Stimulated activated CD8-positive, alpha-beta memory T cell treated with anti-CD3 and anti-CD28 coated beads, Interleukin-4, amount 100 ng/mL, for 4 hours (primary cell): ENCODE measurements at places on chromosomes 13 and 19.

GRCh38 chr19:409516-410242, 732 bp upstream of the C2CD4C start:
- DNase-seq, result no peak

- no peak for DNase-seq
These were observed 180.4 kb downstream of the ZNF536 start for GRCh38 chr19:30552593-30552992.

- DNase-seq, result no peak
These were observed 10.1 kb upstream of the TMEM255B start for GRCh38 chr13:113748862-113749451.

DNA sequence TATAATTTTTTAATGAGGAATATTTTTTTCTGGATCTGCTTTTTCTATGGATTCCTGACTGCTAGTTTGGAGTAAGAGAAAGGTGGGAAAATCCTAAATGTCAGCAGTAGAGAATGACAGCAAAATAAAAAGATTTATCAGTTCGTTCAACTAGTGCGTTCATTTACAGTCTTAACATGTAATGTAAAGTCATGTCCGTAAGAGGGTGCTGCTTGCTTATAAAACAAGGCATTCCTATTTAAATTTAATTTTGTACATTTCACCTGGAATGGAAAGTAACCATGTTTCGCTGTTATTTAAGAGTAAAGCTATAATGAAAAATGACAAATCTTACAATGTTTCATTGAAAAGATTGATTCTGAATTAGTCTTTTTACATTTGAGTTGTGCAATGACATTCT, 76.6 kb downstream of the ZMYM2 start:
- no peak for DNase-seq

GRCh38 chr13:18992791-18993190, 188.8 kb downstream of the TUBA3C start:
- no peak for DNase-seq

GRCh38 chr13:106274551-106275203, 260.8 kb downstream of the EFNB2 start:
- DNase-seq, result no peak

DNA sequence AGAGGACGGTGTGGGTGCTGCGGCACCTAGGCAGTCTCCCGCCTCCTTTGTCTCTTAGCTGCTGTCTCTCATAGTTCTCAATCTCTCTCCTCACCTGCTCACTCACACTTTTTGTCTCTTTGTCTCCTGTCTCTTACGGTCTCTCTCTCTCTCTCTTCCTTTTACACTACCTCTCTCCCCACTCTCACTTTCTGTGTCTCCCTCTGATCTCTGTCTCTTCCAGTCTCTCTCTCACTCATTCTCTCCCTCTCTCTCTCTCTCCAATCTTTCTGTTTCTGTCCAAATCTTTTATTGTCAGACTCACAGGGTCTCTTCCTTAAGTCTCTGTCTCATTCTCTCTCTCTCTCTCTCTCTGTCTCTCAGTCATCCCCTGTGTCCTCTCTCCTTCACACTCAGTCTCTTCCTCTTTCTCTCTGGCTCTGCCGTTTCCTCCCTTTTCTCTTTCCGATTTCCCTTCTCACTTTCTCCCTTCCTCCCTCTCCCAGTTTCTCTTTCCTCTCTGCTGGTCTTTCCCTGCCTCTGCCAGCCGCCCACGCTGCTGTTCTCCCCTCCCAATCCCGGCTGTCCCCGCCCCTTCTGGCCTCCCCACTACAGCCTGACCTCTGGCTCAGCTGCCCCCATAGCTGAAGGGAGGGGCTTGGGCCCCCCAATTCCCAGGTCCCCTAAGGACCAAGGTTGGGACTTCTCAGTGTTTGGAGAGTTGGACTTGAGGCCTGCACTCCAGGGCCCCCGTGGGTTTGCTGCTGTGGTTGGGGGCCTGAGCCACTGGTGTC, at the start of gene PLEKHA4:
PLEKHA4 (minus strand) TSS at position 504 of the 773 bp plus-strand sequence. CDS start 997 bp downstream, outside the sequence.
- no peak for DNase-seq

DNA sequence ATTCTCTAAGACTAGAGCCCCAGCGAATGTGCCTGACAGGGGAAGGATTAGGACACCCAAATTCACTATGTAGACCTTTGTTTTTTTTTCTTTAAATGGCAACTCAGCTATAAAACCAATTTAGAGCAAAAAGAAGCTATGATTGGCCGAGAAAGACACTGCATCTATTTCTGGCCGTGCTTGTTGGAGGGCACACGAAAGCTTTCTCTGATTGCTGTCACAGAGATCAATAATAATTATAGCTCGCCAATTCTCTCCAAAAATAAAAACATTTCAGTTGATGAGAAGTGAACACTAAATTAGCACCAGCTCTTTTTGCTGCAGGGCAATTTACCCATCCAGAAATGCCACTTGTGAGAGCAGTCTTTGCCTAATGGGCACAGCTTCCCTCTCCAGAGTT, 31.2 kb downstream of the CBY2 start:
- DNase-seq, result no peak

GRCh38 chr19:49546825-49547565, 19.2 kb downstream of the RCN3 start:
- no peak for DNase-seq

- no peak for DNase-seq
These were observed 47.5 kb upstream of the GSX1 start for GRCh38 chr13:27744801-27745200.

DNA sequence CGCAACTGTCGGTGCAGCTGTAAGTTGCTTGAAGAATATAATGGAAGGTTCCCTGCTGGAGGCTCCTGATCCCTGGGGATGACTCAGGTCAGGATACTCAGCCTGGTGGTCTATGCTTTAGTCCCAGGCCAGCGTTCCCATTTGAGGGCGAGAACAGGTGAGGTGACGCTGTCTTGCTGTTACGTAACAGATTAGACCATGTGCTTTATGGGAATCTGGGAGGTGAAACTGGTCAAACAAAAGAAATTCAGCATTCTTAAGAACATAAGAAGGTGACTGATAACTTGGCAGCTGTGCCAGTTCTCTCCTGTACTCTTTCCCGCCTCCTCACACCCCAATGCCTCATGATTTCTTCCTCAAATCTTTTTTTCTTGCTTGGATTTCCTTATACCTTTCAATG, at the start of gene CXCL17:
CXCL17 (minus strand) TSS at position 114 of the 400 bp plus-strand sequence. CDS start 114 bp downstream, outside the sequence.
- DNase-seq, result no peak

GRCh38 chr19:38913958-38914357, 2.0 kb upstream of the CCER2 start:
- DNase-seq, result no peak

DNA sequence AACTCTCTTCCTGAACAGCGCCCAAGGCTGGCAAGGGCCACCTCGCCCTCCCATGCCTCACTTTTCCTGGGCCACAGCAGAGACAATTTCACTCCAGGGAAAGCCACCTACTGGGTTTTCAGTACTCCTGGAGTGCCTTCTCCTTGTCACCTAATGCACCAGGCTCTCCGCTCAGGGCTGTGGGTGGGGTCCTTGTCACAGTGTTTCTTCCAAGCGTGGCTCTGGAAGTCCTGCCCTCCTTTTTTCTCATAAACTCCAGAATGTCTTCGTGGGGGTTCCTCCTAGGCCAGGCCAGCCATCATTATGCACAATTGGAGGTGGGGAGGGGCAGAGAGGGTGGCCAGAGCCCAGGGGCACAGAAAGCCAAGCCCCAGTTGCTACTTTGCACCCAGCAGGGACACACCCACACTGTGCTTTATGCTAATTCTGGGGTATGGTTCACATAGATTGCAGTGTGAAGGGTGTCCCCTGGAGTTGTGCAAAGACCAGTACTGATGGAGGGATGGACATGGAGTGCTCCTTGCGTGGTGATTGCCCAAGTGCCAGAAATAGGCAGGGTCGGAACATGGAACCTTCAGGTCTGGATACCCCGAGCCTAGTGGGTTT, 78.8 kb downstream of the CHST8 start:
- DNase-seq, result no peak

- DNase-seq, result no peak
These were observed 65.1 kb downstream of the SIAH3 start for GRCh38 chr13:45786293-45786920.

DNA sequence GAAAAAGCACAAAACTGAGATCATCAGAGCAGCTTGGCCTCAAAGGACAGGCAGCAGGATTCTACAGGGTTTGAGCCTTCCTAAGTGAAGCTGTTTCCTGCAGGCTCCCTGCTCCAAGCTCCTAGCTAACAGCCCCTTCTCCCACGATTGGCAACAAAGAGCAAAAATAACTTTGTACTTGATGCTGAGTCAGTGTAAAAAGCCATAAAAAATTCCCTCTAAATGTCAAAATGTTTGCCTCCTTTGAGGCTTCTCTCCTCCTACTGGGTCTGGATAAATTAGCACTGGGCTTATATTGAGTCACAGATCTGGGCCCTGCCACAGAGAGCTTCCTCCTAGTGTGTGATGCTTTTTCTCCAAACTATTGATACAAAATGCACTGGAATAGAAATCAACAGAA, 153.3 kb downstream of the TNFRSF19 start:
- DNase-seq, result no peak

DNA sequence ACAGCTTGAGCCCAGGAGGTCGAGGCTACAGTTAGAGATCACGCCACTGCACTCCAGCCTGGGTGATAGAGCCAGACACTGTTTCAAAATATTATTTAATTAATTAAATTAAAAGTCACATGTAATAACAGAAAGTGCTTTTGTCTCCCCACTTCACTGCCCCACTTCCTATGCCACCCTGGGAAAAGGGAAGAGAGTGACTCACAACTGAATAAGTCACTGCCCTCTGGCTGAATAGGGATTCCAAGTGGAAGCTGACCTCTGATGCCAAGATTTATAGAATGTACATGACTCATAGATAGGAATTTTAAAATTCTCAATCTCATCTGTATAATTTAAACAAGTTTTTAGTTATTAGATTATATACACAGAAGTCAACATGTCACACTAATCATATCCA, 22.2 kb upstream of the ERVV-1 start:
- no peak for DNase-seq

GRCh38 chr19:37983153-37983552, 76.1 kb downstream of the SIPA1L3 start:
- DNase-seq, result no peak

DNA sequence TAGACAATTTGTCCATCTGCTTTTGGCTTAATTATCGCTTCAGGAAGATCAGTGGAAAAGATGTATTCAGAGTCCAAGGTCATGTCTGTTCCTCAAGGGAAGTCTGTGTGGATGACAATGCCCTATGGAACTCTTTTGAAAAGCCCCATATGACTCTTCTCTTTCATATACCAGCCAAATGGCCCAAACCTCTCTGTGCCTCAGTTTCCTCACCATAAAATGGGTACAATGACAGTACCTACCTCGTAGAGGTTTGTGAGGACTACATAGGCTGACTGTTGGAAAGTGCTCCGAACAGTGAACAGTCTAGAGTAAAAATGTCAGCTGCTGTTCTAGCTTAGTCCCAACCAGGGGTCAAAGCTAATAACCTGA, 104.6 kb downstream of the COL4A2 start:
- DNase-seq, result no peak

DNA sequence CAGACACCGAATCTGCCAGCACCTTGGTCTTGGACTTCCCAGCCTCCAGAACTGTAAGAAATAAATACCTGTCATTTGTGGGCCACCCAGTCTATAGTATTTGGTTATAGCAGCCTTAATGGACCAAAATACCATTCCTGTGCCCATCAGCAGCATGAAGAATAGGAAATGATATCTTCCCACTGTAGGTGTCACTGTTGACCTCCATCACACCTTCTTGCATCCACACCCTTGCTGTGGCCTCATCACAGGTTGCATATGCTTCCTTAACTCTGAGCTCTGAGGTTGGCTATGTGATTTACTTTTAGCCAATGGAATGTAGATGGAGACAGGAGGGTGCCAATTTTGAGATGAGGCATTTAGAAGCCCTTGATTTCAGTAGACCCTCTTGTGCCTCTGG, 242.0 kb upstream of the TSHZ3 start:
- no peak for DNase-seq

- DNase-seq, result no peak
These were observed 80.9 kb upstream of the ZNF420 start for GRCh38 chr19:36997152-36997842.

DNA sequence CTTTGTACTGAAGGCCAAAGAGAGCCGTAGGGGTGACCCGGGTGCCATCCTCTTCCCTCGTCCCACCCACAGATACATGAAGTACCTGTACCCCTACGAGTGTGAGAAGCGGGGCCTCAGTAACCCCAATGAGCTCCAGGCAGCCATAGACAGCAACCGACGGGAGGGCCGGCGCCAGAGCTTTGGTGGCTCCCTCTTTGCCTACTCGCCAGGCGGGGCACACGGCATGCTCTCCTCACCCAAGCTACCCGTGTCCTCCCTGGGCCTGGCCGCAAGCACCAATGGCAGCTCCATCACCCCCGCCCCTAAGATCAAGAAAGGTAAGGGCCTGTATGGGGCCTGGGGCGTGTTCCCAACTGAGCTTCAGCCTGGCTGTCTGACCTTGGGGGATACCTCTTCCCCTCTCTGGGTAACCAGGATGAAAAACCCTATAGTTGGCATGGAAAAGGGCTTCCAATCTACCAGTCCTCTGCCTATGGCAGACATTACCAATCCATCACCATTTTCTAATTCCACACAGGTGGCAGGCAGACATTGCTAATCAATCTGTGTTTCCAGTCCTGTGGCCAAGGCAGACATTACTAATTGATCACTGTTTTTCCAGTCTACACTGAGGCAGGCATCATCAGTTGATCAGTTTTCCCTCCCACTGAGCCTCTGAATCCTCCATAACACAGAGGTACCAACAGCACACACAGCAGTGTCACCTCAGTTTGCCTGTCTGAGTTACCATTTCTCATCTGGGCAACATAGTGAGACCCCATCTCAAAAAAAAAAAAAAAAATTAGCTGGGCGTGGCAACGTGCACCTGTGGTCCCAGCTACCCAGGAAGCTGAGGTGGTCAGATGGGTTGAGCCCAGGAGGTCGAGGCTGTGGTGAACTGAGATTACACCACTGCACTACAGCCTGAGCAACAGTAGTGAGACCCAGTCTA, 19.1 kb upstream of the WDR18 start:
- no peak for DNase-seq

DNA sequence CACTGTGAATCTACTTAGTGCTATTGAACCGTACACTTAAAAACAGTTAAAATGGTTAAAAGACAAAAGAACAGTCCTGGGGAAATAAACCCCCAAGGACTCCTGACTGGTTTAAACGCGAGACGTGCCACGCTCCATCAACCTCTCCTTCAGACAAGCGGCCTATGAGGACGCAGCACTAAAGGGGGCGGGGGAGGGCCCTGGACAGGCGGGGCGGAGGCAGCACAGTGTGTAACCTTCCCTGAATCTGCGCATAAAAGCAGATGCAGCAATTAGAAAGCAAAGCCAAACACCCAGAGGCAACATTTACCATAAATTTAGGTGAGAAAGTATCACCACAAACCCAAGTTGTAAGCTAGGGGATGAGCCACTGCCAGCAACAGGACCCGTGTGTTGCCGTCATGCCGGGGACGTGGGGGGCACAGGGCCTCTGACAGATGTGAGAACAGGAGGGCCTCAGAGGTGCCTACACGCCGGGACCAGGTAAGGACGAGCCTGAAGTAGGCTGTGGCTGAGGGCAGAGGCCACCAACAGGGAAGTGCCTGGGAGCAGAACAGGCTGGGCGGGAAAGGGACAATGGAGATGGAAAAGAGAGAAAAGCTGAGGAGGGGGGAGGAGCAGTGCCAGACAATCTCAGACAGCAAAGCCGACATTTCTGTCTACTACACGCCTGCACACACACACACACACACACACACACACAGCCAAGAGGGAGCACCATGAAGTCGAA, 15.3 kb upstream of the ADPRHL1 start:
- no peak for DNase-seq

GRCh38 chr19:30629086-30629485, 256.9 kb downstream of the ZNF536 start:
- no peak for DNase-seq
